Renal pelvis (tissue), 12 donors: ENCODE measurements at places on chromosomes 13 and 19. TPM values are rescaled to one million over a fixed set of nuclear protein-coding genes. Genes with fewer than 3 reads are reported as not detected.

- DNase-seq = no peak
These were observed 25.4 kb downstream of the RAB20 start for GRCh38 chr13:110536006-110536693.

GRCh38 chr19:46860846-46861690 is at the start of gene ARHGAP35:
ARHGAP35 (plus strand) TSS chr19:46860997; CDS start chr19:46918676, 57,679 bp downstream.
- no peak for DNase-seq

- DNase-seq = no peak
These were observed 9.6 kb downstream of the PLIN4 start for GRCh38 chr19:4508698-4509097.

GRCh38 chr13:67880916-67881315 is 650.8 kb upstream of the PCDH9 start:
- no peak for DNase-seq

DNA sequence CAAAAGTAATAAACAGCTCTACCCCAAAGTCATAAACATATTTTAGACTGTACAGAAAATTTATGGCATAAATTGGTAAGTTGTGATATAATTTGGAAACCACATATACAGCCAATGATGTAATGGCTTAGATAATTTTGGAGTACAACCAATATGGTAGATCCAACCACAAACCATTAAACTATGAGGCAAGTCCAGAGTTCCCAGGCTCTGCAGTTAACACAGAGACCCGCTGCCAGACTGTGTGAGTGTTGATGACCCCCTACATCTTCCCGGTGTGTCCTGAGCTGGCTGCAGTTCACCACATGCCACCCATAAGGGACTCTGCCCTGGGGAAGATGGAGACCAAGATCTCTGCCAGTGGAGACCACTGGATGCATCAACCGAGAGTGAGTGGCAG is 9.9 kb upstream of the SERPINE3 start:
- DNase-seq = no peak

GRCh38 chr13:47119575-47120235 is 222.9 kb upstream of the HTR2A start:
- DNase-seq = no peak

- DNase-seq = no peak
These were observed 152.5 kb upstream of the MAB21L1 start for GRCh38 chr13:35629026-35629425.

DNA sequence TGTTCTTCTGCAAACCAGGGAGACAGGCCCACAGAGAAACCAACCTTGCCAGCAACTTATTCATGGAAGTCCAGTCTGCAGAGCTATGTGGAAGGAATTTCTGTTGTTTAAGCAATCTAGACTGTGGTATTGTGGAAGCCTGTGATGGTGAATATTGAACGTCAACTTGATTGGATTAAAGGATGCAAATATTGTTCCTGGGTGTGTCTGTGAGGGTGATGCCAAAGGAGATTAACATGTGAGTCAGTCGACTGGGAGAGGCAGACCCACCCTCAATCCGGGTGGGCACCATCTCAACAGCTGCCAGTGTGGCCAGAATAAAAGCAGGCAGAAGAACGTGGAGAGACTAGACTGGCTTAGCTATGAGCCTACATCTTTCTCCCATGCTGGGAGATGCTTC is 606.0 kb downstream of the EFNB2 start:
- no peak for DNase-seq

DNA sequence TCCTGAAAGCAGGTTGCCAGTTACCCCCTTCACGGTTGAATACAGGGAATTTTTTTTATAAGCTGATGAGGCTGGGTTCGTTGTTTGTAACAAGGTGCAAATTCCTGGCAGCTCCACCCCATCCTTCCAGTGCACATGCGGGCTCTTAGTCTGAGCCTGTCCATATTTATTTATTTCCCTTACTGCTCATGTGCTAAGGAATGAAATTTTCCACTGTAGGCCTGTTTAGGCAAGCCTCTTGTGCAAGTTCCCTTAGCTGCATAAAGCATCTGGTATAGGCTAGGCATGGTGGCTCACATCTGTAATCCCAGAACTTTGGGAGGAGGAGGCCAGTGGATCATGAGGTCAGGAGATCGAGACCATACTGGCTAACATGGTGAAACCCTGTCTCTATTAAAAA is 560.9 kb upstream of the PCDH9 start:
- no peak for DNase-seq

DNA sequence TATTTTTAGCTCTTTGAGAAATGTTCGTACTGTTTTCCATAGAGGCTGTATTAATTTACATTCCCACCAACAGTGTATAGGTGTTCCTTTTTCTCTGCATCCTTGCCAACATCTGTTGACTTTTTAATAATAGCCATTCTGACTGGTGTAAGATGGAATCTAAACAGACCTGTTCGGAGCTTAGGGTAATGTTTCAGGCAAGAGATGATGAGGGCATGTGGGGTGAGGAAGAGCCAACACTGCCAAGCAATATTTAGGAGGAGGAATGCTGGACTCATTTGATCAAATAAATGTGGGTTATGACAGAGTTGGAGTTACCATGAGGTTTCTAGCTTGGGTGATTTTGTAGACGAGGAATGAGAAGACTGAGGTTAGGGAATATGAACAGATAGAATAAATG is 382.9 kb downstream of the KLF12 start:
- DNase-seq = no peak

- DNase-seq = no peak
These were observed 9.8 kb downstream of the IRS2 start for GRCh38 chr13:109776575-109776974.

GRCh38 chr13:79674765-79675515 is 194.0 kb downstream of the NDFIP2 start:
- no peak for DNase-seq

GRCh38 chr19:23587546-23587945 is 99.5 kb downstream of the ZNF675 start:
- DNase-seq = no peak

GRCh38 chr13:112971288-112971643 is 2.3 kb downstream of the MCF2L start:
- no peak for DNase-seq

Gene SBK2
- 0.99 TPM for polyA plus RNA-seq

Gene DOCK6
- polyA plus RNA-seq = 67.7 TPM

Gene TUBGCP3
- polyA plus RNA-seq = 36.0 TPM
